ENCODE measurements at places on chromosomes 4 and X.

- no peak for DNase-seq
These were observed 185.8 kb upstream of the C1QTNF7 start for GRCh38 chr4:15242021-15242420.

DNA sequence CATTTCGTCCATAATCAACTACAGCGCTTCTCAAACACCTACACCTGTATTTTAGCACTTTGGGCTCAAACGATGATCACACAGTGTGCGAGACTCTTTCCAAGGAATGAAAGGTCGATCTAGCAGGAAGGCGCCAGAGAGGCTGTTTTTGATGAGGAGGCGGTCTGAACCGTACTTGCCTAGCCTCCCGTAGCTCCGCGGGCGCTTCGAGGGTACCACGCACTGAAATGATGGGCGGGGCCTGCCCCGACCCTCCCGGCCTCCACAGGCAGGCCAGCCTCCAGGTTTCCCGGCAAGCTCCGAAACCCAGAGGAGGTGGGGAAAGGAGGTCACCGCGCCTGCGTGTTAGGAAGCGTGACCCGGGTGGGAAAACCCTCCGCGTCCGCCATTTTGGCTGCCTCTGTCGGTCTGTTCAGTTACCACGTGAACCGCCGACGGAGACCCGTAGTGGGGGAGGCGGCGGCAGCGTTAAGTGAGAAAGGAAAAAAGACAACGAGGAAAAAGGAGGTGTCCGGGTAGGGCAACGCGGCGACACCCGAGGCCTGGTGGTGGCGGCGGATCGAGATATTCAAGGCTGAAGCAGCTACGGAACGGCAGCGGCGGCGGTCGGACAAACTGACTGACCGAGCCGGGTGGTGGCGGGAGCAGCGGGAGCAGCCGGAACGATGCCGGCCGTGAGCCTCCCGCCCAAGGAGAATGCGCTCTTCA lies at the start of gene NAA15:
Gene NAA15 (plus strand): TSS at position 393 of the 708 bp plus-strand sequence. CDS start 273 bp downstream, at position 666.
- DNase-seq, result peak; percentile 97

DNA sequence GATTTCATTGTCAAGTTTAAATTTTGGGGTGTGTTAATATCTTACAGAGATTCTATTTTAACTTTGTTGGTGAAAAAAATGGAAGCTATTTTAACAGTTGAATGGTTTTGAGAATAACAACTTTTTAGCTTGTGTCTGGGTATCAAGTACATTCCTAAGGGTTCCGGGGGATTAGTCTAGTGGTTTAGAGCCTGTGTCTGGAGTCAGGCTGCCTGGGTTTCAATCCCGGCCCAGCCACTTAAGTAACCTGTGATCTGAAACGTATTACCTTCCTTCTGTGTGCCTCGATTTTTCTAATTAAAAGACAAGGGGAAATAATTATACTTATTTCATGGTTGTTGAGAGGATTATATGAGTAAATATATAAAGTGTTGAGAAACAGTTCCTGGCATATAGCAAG lies 288.6 kb upstream of the NR3C2 start:
- no peak for DNase-seq

DNA sequence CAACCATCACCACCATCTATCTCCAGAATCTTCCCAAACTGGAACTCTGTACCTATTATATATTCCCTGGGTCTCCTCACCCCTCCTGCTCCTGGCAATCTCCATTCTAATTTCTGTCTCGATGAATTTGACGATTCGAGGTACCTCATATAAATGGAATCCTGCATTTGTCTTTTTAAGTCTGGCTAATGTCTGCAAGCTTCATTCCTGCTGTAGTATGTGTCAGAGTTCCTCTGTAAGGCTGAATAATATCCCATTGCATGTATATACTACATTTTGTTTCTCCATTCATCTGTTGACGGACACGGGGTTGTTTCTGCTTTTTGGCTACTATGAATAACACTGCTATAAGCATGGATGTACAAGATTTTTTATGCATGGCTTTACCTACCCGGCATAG lies 19.5 kb downstream of the PRKG2 start:
- DNase-seq, result no peak

DNA sequence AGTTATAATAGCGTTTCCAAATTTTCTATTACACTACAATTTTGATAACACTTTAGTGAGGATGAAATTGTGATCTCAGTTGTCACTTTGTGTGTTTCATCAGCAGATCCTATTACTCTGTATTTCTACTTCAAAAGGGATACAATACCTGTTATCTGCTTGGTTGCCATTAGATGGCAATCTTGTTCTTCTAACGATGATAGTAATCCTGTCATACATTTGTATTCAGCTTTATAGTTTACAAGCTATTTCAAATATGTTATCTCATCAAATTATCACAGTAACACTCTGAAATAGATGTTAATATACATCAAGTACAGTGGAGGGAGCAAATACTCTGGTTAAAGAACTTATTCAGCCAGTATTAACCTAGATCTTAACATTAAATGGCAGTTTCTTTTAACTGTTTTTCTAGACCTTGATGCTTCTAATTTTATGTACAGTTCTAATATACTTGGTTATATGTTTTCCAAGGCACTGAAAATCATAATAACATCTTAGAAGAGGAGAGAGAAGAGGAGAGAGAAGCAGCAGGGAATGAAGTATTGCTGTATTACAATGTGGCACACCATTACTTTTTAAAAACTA lies 292.0 kb downstream of the CCSER1 start:
- DNase-seq, result no peak

DNA sequence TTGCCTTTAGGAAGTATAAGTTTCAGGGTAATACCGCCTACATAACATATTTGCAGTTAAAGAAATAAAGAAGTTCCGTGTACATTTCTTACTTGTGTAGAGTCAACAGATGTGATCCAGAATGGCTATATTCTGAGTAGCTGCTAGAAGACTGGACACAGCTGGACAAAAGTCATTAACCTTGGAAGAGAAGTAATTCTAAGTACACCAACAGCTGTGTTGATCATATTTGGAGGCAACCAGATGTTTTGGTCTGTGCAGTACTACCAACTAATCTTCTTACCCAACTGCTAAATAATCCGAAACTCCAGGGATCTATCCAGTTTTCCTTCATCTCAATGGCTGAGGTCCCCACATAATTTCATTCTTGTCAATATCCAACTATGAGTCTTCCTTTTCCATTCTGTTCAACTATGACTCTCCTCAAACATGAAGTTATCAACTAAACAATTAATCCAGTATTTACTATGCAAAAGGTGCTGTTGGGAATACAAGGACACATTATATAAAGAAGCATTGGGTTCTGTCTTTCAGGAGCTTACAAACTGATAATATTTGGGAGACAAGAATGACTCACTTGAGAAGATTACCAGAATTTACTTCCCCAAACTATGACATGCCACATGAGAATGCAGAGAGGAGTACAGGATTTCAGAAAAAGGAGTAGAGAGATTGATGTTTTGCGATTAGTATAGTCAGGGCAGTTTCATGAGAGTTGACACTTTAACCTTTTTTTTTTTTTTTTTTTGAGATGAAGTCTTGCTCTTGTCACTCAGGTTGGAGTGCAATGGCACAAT lies 78.2 kb downstream of the COL4A6 start:
- DNase-seq, result no peak

- DNase-seq, result no peak
These were observed 70.2 kb upstream of the MAGEB2 start for GRCh38 chrX:30144971-30145731.

- no peak for DNase-seq
These were observed 76.1 kb downstream of the AMMECR1 start for GRCh38 chrX:110241816-110242215.

- no peak for DNase-seq
These were observed 323 bp downstream of the PDE6B start for GRCh38 chr4:625631-626161.

DNA sequence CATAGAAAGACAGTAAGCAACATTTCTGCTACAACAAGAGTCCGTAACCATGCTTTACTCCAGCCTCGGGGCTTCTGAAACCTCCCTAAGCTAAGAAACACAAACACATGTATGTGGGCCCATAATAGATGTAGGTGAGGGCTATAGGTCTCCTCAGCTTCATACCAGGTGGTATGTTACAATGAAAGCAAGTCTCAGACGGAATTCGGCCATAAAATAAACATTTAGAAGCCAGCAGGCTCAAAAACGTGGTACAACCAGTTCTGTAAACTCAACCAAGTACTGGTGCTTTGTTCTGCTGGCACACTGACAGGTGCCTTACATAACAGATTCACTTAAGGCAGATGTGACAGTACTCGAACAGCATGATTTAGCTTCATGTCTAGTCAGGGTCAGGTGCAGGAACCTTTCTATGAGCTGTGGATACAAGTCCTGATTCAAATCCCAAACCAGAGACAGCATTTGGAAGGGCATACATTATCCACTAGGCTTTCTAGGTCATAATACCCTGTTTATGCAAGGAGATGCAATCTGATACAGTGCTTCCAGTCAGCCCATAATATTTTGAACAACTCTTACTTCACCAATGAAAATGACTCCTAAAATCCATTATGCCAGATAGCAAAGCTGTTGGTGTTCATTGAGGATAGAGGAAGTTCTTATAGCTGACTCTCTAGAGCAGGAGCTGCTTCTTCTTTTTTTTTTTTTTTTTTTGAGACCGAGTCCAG lies 113.8 kb upstream of the ENPP6 start:
- DNase-seq, result no peak

DNA sequence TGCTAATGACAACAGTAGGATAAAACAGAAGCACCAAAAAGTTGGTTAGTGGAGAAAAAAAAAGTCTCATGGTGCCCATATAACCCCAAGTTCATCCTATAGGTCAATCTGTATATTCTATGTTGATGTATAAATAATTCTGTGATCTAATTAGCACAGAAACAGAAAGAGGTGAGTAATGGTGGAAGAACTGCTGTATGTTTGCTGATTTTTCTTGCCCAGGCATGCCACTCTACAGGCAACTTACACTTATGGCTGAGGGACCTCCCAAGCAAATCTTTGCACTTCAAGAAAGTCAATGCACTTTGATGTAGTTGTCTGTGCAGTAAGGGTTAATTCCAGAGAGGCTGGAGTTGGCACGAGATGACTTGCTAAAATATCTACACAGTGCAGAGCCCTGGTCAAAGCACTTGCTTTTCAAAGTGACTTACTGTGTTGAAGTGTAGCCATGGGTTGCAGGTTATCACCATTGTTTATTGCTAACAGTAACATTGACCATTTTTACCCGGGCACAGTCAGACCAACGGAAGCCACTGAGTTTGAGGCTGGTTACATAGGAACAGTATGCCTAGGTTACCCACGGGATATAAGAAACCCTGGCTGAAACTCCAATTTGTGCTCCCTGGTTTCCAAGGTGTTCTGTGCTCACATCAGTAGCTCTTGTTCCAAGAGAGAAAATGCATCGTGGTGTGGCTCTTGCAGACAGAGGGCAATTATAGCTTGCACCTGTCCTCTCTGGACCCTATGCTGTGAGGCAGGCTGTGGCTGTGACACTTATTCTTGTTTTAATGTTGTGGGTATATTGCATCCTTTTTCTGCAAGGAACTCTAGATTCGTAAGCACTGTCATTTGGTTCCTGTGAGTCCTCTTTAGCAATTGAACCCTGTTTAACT lies 141.3 kb upstream of the FTHL17 start:
- DNase-seq, result no peak

- DNase-seq, result no peak
These were observed 1177.2 kb downstream of the TECRL start for GRCh38 chr4:63232058-63232457.

GRCh38 chr4:138263247-138263816 lies 21.2 kb upstream of the SLC7A11 start:
- no peak for DNase-seq

- DNase-seq, result no peak
These were observed 52.9 kb downstream of the ARHGAP24 start for GRCh38 chr4:85527815-85528214.

- DNase-seq, result no peak
These were observed 363.9 kb downstream of the PPP3CA start for GRCh38 chr4:100983426-100983825.

DNA sequence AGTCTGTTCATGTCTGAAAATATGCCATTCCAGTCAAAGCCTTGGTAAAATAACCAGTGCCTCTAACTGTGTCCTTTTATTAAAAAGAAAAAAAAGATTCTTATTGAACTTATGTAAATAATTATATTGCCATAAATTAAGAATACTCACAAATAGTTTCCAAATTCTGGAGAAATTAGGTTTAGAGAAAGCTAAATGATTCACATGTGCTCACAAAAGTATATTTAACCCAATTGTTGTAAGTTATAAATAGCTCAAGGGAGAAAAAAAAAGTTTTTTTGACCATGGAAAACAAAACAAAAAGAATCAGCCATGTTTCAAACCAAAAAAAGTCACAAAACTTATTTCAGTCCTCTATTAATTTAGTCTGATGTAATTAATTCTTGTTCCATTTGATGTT lies 25.3 kb upstream of the HERC6 start:
- no peak for DNase-seq

- DNase-seq, result no peak
These were observed 25.8 kb upstream of the GTPBP6 start for GRCh38 chrX:344371-344901.

DNA sequence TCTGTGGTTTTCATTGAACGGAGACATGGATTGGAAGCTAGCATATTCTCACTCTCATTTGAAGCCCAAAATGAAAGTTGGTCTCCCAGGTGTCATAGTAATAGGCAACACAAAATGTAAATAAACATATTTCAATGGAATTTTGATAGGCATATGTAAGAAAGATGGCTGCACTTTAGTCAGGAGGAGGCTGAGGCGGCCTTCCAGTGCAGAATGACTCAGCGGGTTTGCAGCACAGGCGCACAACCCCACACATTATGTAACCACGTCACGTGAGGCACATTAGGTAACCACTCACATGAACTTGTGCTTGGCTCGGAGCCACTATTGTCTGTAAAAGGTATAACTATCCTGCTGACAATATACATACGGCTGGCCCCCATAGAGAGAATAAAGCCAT lies 381.7 kb downstream of the GPAT3 start:
- DNase-seq, result no peak

- DNase-seq, result no peak
These were observed 92.3 kb upstream of the SLC7A11 start for GRCh38 chr4:138334346-138335016.

DNA sequence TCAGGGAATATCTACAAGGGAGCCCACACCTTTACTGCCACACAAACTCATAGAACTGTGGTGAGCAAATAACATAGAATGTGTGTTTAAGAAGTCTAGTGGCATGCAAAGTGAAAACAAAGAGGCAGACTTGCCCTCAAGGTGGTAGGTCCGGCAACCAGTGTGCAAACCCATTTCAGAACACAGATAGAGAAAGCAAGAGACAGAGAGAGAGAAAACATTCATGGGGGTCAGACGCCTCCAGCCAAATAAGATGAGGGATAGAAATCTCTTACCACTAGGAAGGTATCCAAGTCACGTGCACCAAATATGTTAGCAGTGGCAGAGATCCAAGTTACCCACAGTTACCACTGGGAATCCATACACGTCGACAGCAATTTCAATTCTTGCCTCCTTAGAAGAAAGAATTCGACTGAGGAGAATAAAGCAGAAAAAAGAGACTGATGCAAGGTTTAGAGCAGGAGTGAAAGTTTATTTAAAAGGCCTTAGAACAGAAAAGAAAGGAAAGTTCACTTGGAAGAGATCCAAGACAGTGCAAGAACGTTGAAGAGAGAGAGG lies 252.8 kb downstream of the NAP1L3 start:
- DNase-seq, result no peak

GRCh38 chr4:79652232-79652631 lies 244.2 kb upstream of the GK2 start:
- no peak for DNase-seq

GRCh38 chrX:73847100-73847499 lies 284.1 kb downstream of the CHIC1 start:
- DNase-seq, result no peak

- DNase-seq, result no peak
These were observed 840.6 kb downstream of the TRAM1L1 start for GRCh38 chr4:116244771-116245170.

GRCh38 chr4:55458164-55458563 lies 62.4 kb downstream of the TMEM165 start:
- DNase-seq, result no peak

GRCh38 chr4:109440948-109441347 lies 7.3 kb downstream of the SEC24B start:
- DNase-seq, result no peak
